CD4-positive, alpha-beta T cell (primary cell): ENCODE measurements at places on chromosomes 7 and 10.

DNA sequence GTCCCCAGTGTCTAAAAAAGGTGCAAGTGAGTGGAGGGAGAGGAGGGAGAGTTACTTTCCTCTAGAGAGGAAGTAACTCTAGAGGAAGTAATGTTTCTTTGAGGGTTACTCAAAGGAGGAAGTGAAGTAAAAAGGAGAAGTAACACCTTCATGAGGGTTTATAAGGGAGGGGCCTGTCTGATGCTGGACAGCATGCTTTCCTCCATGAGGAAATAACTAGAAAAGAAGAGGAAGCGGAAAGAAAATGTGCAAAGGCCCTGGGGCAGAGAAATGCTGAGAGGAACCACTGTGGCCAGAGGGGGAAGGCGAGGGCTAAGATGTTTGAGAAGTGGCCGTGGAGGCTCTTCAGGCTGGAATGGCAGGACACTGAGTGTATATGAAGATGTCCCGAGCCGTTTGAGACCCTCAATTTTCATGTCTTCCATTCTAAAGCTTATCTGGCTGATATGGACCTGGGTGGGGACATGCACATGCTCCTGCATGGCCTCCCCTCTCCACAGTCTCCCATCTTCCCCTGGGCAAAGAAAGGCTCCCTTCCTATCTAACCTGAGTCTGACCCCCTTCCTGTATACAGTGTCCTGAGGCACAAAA is 3.4 kb upstream of the SLC18A2 start:
- no peak for DNase-seq

DNA sequence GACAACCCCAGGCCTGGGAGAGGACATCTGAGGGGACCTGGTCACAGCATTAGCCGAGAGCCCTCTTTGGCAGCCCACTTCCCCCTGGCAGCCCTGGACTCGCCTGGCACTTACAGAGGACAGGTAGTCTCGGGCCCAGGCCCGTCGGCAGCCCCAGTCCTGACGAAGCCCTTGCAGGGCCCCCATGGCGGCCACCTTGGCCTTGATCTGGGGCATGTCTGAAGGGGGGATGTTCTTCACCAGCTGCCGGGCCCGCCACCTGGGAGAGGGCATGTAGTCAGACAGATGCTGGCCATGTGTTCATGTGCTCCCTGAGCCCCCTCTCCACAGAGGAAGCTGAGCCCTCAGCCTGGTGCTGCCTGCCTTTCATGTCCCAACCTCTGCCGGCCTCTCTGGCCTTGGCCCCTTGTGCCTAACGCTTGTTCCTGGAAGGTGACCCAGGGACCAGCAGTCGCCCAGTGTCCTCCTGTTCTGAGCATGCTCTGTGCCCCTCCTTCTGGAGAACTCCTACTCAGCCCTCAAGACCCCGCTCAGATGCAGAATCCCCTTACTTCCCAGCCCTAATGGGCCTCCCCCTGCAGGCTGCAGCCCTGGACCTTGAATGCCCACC is 13.9 kb downstream of the MYO1G start:
- no peak for DNase-seq

DNA sequence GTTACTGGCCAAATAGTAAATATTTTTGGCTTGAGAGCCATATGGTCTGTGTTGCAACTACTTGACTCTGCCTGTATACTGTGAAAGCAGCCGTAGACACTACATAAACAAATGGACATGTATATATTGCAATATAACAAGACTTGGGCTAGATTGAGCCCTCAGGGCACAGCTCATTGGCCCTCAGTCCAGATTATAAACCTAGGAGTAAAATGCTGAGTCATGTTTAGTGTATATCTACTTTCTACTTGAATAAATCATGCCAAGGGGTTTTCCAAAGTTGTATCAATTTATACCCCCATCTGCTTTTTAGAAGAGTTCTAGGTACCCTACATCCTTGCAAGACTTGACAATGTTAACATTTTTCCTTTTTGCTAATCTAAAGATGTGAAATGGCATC is 27.4 kb upstream of the POU6F2 start:
- DNase-seq = no peak

GRCh38 chr10:91253300-91253699 is 32.8 kb downstream of the PCGF5 start:
- DNase-seq = no peak

GRCh38 chr10:31064348-31064747 is 32.7 kb upstream of the ZNF438 start:
- DNase-seq = no peak

GRCh38 chr10:116110736-116111135 is 162.3 kb downstream of the GFRA1 start:
- no peak for DNase-seq

DNA sequence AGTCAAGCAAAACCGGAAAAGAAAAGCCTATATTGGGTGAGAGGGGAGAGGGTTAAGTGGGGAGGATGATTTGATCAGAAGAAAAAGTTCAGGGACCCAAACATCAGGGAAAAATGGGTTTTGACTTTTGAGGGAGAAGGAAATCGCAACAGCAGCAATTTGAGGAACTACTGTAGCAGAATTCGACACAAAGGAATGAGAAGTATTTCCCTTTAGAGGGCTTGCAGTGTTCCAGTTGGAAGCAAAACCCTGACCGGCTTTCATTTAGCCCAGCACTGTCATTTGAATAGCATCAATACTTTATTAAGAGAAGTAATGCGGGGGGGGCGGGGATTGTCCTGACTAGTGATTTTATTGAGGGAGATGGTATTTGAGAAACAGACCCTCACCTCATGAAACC is 37.2 kb upstream of the GATA3 start:
- no peak for DNase-seq
